Activated CD4-positive, alpha-beta T cell treated with anti-CD3 and anti-CD28 coated beads, Interleukin-2, amount 50 U/mL, for 24 hours (primary cell): ENCODE measurements at places on chromosomes 4 and X.
A peak's percentile ranks its signal among the peaks of the same experiment; 100 is the strongest.

DNA sequence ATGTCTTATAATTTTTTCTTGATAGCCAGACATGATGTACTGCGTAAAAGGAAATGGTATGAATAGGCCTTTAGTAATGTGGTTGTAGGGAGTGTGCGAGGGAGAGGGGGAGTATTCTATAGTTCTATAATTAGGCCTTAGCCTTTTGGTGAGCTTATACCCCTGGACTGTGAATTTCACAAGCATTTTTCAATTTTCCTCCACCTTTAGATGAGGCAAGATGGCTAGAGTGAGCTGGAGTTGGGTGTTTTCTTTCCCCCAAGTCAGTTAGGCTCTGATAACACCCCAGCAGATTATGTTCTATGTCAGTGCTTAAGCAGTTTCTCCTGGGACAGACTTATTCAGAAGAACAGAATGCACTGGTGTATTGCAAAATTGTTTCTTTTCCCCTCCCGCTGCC is 210.2 kb upstream of the NPY2R start:
- no peak for DNase-seq

- DNase-seq: no peak
Measured at GRCh38 chr4:99165978-99166377, 21.9 kb upstream of the ADH4 start.

DNA sequence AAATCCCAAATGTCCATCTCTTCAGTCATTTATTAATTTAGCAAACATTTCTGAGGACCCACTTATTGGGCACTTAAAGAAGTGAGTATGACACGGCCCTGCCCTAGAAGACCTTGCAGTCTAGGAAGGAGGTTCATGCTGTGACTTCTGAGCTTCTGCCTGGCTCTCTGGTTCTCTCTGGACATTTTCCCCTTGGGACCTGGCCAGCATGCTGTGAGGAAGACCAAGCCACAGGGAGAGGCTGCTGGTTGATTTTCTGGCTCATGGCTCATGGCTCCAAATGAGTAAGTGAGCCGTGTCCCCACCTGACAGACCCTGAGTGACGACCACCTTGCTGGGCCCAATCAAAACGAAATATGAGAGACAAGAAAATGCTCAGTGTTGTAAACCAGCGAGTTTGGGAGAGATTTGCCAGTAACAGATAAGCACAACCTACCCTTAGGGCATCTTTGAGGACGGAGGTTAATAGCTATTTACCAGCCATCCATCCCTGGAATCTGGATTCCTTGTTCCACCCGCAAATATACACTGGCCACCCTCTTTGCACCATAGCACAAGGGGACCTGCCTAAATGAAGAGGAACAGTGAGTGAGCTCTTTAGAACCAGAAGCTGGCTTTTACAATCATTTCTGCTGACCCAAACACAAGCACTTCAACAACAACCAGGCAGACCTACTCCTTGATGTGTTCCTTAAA is 876 bp downstream of the MPP1 start:
- no peak for DNase-seq

DNA sequence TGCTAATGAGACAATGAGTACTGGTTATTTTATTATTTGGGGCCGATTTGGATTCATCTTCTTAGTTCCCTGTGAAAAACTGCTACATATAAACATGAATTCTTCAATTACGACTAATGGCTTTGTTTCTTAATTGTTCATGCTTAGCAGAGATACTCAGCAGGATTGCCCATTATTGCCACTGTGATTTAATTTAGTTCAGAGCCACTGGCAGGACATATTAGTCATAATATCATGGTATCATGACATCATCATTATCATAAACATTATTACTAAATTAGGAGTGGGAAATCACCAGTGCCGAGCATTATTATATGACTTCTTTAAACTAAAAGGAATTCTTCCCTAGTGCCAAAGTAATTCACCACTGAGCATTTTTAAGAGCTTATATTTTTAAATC is 201.4 kb downstream of the SPOCK3 start:
- no peak for DNase-seq

DNA sequence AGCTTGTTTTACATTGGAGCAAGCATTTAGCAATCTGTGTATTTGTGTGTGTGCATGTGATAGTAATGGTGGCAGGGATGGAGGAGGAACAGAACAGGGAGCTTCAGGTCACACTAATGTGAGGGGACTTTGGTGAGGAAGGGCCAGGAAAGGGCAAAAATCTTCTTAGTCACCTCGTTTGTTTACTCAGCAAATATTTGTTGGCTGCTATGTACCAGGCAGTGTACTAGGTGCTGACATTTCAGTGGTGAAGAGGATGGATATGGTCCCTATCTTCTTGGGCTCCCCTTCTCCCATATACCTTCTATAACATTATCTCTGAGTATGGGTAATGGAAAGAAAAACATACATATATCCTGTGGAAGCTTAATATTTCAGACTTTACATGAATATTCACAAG is 48.5 kb upstream of the HDAC8 start:
- no peak for DNase-seq

DNA sequence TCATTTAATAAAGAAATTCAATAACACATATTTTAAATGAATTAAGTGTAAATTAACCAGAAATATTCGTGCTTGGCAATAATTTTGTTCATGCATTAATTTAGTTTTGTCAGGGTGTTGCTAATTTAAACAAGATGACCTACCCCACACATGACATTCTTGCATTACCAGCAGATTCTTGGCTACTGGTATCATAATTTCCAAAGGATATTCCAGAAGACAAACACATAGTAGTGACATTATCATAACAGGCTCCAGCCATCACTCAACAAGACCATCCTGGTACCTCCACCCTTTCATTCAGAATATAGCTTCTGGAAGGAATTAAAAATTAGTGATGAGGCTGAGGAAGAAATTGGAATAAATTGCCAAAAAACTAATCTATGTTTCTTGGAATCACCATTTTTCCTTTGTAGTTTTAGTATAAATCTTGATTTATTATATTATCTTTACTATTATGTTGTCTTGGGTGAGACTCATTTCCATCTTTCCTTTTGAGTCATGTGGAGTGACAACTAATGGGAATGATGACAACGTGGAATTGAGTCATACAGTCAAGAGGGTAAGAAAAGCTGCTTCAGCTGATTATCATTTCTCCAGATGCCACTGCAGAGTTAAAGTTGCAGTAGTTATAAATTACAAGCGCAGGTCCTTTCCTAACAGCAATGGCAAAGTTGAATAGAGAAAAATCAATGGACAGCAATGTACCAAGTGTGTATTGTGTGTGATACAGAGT is 30.9 kb upstream of the HHIP start:
- no peak for DNase-seq

- DNase-seq: no peak
Measured at GRCh38 chrX:102042372-102043325, 82.8 kb upstream of the TCEAL2 start.

DNA sequence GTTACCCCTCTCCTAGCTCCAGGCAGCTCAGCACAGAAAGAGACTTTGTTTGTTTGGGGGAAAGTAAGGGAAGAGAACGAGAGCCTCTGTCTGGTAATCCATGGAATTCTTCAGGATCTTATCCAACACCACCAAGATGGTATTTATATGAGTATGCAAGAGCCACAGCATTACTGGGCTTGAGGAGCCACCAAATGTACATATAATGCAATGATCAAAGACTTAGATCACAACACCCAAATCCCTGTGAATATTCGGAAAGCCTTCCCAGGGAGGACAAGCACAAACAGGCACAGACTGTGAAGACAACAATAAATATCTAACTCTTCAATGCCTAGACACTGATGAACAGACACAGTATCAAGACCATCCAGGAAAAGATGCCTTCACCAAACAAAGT is 116.6 kb downstream of the UPRT start:
- no peak for DNase-seq

- no peak for DNase-seq
Measured at GRCh38 chr4:48018112-48018511, 1.5 kb downstream of the NIPAL1 start.

GRCh38 chrX:72051589-72051988 is 80.1 kb downstream of the RTL5 start:
- no peak for DNase-seq

GRCh38 chrX:133726642-133727041 is 258.8 kb downstream of the GPC3 start:
- no peak for DNase-seq

- DNase-seq: no peak
Measured at GRCh38 chrX:23494741-23495140, 160.1 kb downstream of the PTCHD1 start.

GRCh38 chr4:129231945-129232588 is 136.1 kb downstream of the C4orf33 start:
- DNase-seq: no peak

GRCh38 chrX:110418316-110419235 is 59.9 kb downstream of the RTL9 start:
- DNase-seq: no peak

- DNase-seq: no peak
Measured at GRCh38 chrX:31199056-31199839, 127.4 kb upstream of the FTHL17 start.

GRCh38 chrX:140822184-140822583 is 112.6 kb downstream of the LINC00632 start:
- no peak for DNase-seq

- no peak for DNase-seq
Measured at GRCh38 chr4:123046096-123046495, 123.7 kb upstream of the NUDT6 start.

DNA sequence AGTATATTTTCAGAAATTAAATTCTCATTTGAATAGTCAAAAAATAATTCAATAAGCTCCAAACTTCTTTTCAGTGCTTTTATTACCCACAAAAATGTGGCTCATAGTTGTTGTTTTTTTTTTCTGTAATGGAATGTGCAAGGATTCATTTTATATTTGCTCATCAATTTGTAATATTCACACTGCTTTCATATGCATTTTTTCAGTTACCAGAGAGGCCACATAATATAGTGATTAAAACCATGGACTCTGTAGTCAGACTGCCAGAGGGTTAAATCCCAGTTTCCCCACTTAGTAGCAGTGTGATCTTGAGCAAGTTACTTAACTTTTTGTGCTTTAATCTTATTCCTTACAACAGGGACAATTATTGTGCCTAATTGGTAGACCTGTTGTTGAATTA is 64.5 kb downstream of the FAM9B start:
- DNase-seq: no peak

- no peak for DNase-seq
Measured at GRCh38 chrX:112048707-112049106, 33.9 kb downstream of the TRPC5 start.

DNA sequence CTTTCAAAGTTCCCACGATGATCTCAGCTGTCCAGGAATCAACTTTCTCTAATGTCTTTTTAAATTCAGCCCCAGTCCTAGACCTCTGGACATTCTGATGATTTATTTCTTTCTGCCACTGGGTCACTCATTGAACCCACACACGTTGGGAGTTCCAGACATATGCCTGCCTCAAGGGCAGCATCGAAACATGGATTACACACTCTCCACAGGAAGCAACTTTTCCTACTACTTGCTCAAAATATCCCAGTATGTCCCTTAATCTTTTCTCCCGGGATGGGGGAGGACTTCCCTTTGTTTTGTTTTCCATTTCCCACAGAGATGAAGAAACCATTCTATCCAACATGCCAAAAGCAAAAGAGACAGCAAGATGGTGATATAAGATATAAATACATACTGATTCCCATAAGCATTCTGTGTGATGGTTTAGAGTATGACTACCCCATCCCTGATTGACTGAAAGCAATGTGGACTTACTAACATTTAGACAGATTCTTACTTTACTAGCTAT is 79.8 kb upstream of the PPARGC1A start:
- no peak for DNase-seq

GRCh38 chr4:80202190-80202711 is 4.9 kb downstream of the PRDM8 start:
- peak; percentile 58 for DNase-seq

DNA sequence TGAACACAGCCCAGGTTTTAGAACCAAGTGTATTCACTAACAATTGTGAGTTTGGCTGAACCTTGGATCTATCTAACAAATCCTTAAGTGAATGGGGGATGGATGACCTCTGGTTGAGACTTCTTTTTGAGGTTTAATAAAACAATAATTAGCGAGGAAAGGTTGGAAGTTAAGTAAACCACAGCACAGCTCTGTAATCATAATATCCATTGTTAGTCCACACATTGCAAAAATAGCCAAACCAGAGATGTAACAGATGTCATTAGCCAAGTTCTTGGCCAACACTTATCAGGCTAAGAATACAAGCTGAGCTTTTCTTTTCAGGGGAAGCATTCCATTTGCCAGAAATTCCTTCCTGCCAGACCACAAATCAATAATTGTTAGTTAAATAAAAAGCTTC is 59.1 kb downstream of the FREM3 start:
- DNase-seq: no peak

- DNase-seq: no peak
Measured at GRCh38 chr4:72275381-72275780, 243.6 kb downstream of the NPFFR2 start.

GRCh38 chrX:21715825-21716224 is 42.1 kb downstream of the SMPX start:
- no peak for DNase-seq

DNA sequence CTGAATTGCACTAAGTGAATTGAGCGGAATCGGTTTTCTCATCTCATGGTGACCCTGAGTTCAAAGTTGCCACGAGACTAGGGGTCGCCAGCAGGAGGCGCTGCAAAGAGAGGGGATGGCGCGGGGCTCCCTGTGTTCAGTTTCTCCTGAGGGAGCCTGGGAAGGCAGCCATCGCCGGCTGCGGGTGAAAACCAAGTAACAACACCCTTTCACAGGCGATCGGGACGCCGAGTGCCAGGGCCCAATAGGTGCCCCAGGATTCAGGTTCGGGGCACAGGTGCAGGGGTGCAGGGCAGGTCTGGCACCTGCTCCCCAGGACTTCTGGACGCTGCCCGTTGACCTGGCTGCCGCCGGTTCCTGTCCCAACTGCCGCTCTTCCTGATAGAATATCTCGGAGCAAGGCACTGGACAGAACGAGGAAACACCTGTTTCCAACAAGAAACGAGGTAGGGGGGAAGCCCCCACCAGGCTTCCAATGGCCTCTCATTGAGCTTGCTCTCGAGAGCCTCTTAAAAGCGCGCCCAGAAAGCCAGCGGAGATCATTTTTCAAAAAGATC is 1.1 kb upstream of the FGF16 start:
- DNase-seq: no peak

- no peak for DNase-seq
Measured at GRCh38 chr4:21872101-21872500, 76.5 kb downstream of the KCNIP4 start.

DNA sequence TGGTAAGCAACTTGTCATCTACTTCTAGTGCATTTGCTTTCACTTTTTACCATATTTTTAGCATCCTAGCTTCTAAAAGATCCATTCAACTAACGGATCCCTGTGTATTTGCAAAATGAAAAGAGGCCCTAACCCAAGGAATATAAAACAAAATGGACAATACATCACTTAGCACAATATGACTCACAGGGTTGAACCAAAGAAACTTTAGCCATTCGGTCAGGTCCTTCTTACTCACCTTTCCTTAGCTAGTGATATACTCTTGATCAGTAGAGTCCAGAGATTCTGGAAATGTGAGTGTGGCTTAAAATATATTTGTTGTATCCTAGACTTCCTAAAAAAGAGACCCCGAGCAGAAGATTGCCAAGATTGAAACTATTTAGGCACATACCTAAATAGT is 19.5 kb downstream of the TMPRSS11E start:
- DNase-seq: no peak
